ENCODE measurements at places on chromosomes 12 and 14.
A peak's percentile ranks its signal among the peaks of the same experiment; 100 is the strongest.

DNA sequence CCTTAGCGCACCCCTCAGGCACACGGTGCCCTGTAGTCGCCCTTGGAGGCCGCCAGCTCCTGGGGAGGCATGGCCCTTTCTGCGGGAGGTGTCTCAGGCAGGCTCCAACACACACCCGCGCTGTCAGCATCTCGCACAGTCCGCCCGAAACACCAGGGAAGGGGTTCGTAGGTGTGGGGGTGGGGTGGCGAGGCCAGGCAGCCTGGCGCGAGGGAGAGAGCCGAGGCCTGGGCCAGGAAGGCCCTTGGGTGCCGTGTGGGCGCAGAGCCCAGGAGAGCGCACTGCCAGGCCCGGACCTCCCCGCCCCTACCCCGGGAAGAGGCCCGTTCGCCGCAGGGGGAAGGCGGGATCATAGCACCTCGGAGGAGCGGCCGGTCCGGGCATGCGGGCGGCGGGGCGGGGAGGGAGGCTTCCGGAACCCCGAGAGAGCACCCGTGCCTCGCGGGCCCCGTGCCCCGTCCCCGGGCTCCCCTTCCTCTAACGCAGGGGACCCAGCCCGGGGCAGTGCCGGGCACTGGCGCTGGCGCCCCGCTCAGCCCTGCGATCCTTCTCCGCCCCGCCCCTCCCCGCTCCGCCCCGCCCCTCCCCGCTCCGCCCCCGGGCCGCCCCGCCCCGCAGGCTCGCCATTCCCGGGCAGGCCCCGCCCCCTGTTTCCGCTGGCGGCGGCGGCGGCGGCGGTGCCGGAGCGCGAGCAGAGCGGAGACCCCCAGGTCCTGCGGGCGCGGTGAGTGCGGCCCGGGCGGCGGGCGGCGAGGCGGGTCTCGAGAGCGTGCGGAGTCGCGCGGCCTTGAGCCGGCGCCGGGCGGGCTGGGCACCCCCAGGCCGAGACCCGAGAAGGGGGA lies at the start of gene TSPAN9:
TSPAN9 (plus strand) TSS at position 650 of the 842 bp plus-strand sequence. CDS start 123,815 bp downstream, outside the sequence.
- peak; percentile 71 for DNase-seq

DNA sequence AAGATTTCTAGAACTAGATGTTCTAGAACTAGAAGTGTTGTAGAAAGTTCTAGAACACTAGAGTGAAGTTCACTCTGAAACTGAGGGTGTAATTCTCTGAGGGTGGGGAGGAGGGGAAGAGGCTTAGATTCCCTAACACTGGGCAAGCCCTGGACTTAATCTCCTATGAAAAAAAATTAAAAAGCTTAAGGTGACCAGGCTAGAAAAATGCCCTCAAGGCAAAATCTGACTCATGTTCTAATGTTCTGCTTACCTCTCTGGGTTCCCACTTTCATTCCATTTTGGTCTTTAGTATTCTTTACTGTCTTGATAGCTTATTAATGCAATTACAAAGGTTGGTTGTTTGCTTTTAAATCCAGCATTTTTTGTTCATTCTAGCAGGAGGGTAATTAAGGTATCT lies 101.5 kb downstream of the KICS2 start:
- DNase-seq = no peak

GRCh38 chr14:21940887-21941856 lies 267.6 kb upstream of the OR4E1 start:
- peak; percentile 20 for DNase-seq

- no peak for DNase-seq
Observed at GRCh38 chr12:102685841-102686240, 205.5 kb upstream of the IGF1 start.

DNA sequence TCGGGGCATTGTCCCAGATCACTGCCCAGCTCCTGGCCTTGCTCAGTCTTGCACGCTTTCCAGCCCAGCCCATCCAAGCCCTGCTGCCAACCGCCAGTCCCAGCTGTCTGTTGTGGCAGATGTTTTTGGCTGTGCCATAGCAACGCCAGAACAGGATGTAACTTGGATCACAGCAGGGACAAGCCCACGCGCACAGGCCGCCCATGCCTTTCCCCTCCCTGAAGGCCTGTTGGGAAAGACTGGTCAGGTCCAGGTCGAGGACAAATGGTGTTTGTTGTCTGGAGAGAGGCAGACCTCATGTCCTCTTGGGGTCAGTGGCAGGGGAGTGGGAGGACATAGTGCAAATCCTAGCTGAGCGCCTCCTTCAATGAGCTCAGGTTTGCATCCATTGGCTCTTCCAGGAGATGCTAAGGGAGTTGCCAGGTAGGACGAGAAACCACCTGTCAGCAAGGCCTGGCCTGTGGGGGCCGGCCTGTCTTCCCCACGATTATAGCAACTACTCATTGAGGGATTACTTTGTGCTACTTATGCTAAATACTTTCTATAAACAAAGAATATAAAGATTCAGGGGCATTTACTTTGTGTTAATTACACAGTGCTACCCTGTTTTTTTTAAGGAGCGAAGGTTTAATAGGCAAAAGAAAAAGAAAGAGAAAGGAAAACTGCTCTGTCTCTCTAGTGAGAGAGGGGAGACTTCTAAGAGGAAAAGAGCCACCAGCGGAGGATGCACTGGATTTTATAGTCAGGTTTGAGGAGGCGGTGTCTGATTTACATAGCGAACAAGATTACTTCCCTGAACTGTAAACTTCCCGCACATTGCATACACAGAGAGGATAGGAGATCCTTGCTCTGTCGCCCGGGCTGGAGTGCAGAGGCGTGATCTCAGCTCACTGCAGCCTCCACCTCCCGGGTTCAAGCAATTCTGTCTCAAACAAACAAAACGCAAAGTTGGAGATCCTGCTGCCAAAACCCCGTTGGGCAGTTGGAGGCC lies 42.8 kb upstream of the CORO1C start:
- DNase-seq = no peak

GRCh38 chr12:17588968-17589367 lies 501.0 kb downstream of the RERGL start:
- DNase-seq = no peak

- DNase-seq = no peak
Observed at GRCh38 chr14:24513009-24513408, 4.9 kb upstream of the CMA1 start.

GRCh38 chr14:58272588-58273372 lies 25.6 kb upstream of the ARID4A start:
- no peak for DNase-seq

- DNase-seq = no peak
Observed at GRCh38 chr12:75120311-75120711, 89.3 kb downstream of the KCNC2 start.

DNA sequence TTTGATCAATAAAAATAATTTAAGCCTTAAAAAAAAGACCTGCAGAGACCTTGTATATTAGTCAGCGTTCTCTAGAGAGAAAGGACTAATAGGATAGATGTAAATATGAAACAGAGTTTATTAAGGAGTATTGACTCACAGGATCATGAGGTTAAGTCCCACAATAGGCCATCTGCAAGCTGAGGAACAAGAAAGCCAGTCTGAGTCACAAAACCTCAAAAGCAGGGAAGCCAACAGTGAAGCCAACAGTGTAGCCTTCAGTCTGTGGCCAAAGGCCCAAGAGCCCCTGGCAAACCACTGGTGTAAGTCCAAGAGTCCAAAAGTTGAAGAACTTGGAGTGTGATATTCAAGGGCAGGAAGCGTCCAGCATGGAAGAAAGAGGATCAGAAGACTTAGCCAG lies 66.3 kb downstream of the TBX5 start:
- no peak for DNase-seq

- DNase-seq = no peak
Observed at GRCh38 chr12:93247313-93247991, 130.3 kb upstream of the NUDT4 start.

DNA sequence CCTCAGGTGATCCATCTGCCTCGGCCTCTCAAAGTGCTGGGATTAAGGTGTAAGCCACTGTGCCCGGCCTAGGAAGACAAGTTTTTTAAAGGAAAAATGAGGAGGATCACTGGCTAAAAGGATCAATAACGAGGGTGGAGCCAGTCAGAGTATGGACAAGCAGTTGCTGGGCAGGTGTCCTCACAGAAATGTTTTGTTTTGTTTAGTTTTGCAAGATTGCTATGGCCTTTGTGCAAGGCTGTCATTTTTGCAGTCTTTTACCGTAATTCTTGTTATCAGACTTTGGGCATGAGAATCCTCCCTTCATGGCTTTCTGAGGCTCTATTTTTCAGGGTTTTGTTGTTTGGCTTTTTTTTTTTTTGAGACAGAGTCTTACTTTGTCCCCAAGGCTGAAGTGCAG lies 11.9 kb upstream of the METAP2 start:
- DNase-seq = no peak

GRCh38 chr12:100974341-100974740 lies 179.8 kb downstream of the ANO4 start:
- no peak for DNase-seq

GRCh38 chr14:75025082-75025481 lies 22.4 kb downstream of the EIF2B2 start:
- DNase-seq = no peak

DNA sequence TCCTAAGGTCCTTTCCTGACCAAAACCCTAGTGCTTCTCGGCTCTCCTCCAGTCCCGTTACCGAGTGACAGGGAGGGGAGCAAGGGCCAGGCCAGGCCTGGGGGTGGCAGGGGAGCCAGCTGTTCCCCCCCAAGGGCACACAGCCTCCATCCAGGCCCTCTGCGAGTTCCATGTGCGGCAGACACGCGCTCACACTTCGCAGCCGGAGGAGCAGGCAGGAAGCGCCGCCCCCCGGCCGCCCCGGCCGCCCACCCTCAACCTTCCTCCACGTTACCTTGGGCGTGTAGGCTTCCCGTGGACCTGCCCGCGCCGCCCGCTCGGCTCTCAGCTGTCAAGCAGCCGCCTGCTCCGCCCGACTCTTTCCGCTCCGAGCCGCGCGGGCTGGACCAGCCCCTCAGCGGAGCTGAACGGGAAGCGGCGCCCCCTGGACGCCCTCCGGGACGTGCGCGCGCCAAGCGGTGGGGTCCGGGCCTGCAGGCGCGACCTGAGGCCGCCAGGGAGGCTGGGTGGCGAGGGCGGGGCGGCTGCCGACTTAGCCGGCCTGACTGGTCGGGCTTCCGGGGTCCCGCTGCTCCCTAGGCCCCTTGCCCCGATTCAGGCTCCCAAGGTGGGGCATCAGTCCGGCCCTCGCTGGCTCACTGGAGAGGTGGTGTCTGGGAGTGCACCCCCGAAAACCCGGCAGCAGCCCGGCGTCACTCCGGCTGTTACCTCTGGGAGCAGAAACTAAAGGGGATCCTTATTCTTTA lies at the start of gene CRACR2A:
CRACR2A (minus strand) TSS at position 369 of the 746 bp plus-strand sequence. CDS start 56,110 bp downstream, outside the sequence.
- DNase-seq = peak; percentile 31

GRCh38 chr14:21098076-21098891 lies at the start of gene ZNF219:
Gene ZNF219, minus strand, starts transcription at chr14:21098655. Its CDS starts 5,064 bp downstream, at chr14:21093591.
- peak; percentile 39 for DNase-seq

GRCh38 chr12:68638171-68638570 lies 27.5 kb downstream of the RAP1B start:
- no peak for DNase-seq

DNA sequence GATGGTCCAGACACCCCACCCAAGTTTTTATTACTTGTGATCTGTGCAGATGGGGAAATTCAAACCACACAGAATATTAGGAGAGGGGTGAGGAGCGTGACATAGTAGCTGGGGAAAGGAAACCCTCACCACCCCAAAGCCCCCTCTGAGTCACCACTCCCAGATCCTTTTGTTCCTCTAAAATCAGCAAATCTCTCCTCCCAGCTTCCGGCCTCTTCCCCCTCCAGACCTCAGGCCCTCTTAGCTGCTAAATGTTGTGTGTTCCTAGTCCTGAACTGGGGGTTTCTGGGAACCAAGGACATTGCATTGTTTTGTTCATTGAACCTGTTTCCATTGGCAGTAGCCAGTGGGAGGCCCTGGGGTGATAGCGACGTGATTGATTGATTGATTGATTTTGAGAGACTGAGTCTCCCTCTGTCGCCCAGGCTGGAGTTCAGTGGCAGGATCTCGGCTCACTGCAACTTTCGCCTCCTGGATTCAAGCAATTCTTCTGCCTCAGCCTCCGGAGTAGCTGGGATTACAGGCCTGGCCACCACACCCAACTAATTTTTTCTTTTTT lies 5.9 kb upstream of the ORAI1 start:
- DNase-seq = no peak

DNA sequence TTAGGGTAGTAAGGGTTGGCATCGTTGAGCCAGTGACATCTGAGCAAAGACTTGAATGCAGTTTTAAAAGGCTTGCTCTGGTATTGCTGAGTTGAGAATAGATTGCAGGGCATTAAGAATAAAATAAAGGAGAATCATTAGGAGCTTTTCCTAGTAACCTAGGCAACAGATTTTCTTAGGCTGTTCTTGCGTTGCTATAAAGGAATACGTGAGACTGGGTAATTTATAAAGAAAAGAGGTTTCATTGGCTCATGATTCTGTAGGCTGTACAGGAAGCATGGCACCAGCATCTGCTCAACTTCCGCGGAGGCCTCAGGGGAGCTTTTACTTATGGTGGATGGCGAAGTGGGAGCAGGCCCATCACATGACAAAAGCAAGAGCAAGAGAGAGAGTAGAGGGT lies 97.4 kb downstream of the RAD51B start:
- DNase-seq = no peak

- DNase-seq = no peak
Observed at GRCh38 chr12:120737557-120738251, 12.1 kb downstream of the ACADS start.

- no peak for DNase-seq
Observed at GRCh38 chr12:3034067-3034750, 43.0 kb upstream of the TSPAN9 start.

DNA sequence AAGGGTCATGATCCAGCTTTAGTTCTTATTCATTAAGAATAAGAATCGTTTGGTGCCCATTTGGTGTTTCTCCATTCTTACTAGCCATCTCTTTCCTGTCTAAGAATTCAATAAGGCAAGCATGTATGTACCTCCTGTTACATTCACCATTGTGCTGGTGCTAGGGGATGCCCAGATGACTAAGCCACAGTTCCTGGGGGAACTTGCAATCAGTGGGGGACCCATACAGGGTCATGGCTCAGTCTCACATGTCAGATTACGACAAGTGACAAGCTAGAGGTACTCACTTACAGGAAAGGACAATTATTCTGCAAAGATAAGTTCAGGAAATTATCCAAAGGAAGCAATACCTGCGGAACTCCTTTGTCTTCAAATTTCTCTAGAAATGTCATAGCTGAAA lies 125.4 kb downstream of the STXBP6 start:
- no peak for DNase-seq

DNA sequence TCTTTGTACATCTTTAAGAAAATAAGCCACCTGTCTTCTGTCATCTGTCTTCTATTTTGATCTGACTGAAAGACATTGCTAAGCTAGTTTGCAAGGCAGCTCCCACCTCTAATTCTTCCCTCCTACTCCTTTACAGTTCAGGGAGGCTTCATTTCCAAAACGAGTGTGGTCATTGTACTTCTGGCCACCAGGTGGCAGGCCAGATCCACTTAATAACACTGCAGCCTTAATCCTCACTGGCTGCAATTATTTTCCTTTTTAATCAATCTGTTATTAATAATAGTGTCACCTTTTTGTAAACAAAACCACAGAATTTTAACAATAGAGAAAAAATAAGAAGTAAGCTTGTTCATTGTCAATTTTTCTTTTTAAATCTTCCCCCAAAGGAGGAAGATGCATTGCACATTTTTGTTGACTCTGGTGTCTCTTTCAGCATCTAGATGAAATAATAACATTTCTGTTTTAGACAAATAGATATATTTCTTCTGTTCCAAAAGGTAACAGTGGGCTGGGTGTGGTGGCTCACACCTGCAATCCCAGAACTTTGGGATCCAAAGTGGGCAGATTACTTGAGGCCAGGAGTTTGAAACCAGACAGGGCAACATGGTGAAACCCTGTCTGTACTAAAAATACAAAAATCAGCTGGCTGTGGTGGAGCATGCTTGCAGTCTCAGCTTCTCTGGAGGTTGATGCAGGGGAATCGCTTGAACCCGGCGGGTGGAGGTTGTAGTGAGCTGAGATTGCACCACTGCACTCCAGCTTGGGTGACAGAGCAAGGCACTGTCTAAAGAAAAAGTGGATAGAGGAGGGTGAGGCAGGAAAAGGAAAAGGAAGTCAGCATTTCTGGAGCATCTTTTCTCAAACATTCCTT lies 23.3 kb downstream of the GABARAPL1 start:
- no peak for DNase-seq

Data from NCI-H1930 (cell line).